ENCODE measurements at places on chromosomes 1 and 21.

DNA sequence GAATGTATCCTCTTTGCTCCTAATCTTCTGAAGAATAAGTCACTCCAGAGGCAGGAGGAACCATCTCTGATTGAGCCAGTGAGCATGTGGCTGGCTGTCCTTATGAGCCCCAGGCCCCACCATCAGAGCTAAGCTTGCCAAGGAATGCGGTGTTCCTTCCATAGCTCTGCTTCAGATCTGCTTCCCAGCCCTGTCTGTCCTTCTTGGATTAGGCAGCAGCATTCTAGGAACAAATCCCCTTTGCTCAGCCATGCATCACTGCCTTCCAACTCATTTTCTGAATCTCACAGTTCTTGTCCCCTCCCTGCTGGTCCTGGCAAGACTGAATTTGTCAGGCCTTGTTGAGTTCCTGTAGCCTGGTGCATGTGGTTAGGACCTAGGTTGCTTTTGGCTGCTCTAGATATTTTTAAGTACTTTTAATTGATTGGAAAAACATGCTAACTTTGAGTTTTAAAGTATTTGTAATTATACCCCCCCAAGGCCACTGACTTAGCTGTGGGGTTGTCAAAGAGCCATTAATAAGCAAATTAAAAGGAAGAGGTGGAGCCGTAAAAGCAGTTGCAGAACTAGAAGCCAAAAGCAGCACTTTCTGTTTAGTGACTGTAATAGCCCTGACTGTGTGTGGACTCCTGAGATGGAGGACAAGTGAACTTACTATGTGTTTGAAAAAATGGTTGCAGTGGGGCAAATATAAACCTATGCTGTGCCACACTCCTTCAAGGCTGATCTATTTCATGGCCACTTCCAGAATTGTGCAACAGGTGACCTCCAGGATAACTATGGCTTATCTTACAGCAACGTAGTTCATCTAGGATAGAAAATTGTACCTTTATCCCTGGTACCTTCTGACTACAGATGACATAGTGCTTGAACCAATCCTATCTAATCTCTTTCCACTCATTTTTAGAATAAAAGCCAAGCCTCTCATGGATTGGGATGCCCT, 61.3 kb upstream of the BACH1 start:
- DNase-seq = no peak

GRCh38 chr1:233121947-233122559, 171.6 kb downstream of the NTPCR start:
- no peak for DNase-seq

- DNase-seq = no peak
These were observed 235.3 kb downstream of the FAF1 start for GRCh38 chr1:50724626-50725286.

GRCh38 chr1:52599236-52599635, 2.9 kb upstream of the GPX7 start:
- DNase-seq = no peak

DNA sequence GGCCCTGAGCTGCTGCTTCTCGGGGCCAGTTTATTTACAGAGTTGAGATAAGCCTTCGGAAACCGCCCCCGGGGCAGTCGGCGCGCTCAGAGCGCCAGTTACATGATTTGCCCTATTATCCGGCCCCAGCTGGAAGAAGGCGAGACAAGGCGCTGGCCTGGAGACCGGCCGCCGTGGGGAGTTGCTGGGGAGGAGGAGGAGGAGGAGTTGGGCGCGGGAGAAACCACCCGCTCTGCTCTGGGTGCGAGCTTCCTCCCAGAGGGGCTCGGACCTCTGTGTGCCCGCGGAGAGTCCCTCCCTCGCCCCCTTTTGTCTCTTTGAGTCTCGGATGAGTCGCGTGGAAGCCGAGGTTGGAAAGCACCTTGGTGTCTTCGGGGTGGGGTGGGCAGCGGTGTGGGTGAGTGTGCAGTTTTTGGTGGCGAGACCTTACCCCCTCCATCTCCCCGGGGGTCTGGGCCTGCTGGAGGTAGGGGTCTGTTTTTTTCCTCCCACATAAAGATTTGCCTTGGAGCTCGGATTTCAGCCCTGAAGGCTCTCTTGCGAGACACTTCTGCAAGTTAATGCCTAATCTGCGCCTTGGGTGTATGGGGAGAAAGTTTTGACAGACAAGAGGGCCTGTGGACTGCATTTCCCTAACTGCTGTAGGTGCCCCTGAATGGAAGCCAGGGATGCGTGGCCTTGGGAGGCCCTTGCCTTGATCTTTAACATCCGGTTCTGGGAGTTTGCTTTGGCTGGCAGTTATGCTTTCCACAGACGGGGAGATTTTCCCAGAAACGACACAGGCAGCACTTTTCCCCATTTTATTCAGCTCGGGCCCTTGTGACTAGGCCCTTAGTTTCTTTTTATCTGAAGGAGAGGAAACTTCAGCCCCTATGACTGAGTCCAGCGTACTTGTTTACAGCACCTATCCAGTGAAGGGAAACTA, 80.0 kb downstream of the NDUFS5 start:
- DNase-seq = peak; percentile 9

DNA sequence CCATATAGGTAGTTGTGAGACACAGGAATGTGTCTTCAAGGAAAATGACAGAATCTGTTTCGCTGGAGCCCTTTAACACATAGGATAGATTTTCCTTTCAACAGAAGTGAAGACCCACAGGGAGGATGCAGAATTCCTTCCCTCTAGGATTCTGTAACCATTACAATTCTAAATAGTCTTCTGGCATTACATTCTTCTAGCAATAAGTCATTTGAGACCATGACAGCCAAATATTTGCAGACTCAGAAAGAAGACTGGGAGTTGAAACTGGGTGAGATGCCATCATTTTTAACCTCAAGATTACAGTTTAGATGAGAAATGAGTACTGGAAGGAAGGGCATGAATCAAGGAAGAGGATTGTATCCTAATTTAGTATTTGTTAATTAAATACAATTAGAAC, 61.6 kb downstream of the ZBTB18 start:
- DNase-seq = no peak

DNA sequence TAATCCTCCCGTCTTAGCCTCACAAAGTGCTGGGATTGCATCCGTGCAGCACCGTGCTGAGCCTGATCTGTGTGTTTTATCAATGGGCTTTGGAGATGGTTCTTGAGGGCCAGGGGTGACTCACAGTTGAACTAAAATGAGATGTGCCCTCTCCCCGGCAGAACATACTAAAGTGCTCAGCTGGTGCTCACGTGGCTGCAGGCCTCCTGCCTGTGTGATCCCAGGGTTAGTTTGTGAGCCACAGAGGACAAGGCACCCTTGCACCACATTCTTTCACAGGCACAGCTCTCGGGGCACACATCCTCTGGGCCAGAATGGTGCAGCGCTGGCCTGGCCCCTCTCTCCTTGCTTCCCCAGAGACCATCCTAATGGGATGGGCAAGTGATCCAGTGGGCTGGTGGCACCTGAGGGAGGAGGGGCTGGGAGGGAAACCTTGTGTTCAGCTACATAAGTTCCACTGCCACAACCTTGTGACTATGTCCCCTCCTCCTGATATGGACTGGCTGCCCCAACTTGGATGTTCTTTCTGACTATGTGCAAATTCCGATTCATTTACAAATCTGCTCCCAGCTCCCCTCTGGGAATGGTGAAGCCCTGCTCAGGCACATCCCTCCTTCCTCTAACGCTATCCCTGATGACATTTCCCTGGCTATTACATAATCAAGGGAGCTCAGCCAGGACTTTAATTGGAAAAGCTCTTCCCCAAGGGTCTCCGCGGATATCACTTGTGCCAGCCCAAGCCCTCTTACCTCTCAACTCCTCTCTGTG, 197.0 kb upstream of the EDN2 start:
- DNase-seq = no peak

GRCh38 chr1:23984417-23985186, 4.5 kb upstream of the SRSF10 start:
- DNase-seq = no peak

- DNase-seq = no peak
These were observed 28.3 kb upstream of the CACYBP start for GRCh38 chr1:174971466-174971865.

DNA sequence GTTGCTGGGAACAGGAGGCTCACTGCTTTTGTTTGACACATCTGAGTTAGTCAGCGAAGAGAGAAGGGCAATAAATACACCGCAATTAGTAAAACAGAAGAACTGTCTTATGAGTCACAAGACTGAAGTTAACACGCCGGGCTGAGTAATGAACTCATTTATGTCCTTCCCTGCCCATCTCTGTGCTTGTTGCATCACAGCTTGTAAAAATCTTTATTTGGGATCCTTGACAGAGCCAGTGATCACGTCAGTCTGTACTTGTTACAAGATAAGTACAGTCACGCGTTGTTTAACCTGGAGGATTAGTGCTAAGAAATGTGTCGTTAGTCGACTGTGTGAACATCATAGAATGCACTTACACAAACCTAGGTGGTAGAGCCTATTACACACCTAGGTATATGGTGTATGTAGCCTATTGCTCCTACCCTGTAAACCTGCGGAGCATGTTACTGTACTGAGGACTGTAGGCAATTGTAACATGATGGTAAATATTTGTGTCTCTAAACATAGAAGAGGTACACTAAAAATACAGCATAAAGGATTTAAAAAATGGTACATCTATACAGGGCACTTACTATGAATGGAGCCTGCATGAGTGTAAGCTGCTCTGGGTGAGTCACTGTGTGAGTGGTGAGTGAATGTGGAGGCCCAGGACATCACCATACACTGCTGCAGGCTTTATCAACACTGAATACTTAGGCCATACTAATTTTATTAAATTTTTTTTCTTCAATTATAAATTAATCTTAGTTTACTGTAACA, 272.2 kb downstream of the TNR start:
- no peak for DNase-seq

- no peak for DNase-seq
These were observed 127.8 kb downstream of the GRIK3 start for GRCh38 chr1:36906555-36906954.

- no peak for DNase-seq
These were observed 431 bp downstream of the MTARC1 start for GRCh38 chr1:220787069-220787619.

DNA sequence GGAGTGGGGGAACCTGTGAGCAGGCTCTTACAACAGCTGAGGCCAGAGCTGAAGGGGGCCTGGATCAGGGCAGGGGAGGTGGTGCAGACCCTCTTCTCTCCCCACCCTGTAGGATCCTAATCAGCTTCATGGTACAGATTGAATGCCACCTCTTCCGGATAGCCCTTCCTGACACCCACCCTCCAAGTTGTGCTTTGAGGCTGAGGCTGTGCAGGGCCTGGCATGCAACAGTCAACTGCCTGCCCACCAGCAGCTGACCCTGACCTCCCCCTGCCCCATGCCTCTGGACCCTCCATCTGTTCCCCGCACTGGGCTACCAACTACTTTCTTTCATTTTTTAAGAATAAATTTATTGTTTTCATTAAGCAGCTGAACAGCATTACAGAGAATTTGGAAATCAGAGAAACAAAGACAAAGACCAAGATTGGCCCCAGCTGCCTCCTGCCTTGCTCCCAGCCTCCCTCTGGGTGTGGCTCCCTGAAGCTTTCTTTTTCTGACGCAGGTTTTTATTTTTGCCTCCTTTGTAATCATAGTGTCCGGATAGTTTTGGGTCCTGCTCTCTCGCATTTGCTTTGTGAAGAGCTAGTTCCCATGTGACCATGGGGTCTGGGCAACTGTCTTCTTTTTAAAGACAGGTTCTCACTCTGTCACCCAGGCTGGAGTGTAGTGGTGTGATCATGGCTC, 12.8 kb downstream of the ZNF362 start:
- no peak for DNase-seq

DNA sequence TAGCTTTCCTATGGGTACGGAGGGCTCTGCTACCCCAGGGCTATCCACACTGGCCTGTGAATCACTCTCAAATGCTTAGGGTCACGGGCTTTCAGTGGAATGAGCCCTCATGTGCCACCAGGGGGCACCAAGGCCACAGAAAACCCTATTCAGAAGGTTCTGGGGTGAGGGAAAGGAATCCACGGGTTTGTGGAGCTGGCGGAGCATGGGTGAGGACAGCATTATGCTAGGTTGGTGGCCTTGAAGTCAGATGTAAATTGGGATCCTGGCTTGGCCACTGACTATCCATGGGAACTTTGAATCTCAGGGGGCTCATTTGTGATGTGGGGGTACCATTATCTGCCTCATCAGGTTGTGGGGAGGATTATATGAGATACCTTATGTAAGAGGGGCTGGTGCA, 5.1 kb upstream of the LAMTOR5 start:
- DNase-seq = peak; percentile 41

GRCh38 chr1:93729502-93729901, 47.9 kb upstream of the BCAR3 start:
- no peak for DNase-seq

DNA sequence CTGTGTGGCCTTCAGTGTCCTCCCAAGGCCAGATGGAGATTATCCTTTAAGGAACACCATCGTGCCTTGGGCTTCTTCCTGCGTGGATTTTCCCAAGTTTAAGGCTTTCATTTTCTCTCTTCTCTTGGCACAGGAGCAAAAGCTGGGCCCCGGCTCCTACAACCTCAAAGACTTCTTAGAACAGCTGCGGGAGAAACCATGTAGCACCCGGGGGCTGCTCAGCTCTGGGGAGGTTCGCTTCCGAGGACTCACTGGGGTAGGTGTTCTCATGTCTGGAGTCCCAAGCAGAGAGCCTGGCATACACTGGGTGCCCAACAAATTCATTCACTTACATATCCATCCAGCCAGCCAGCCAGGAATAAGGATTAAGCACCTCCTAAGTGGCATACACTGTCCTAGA, 6.6 kb upstream of the TTC22 start:
- no peak for DNase-seq

DNA sequence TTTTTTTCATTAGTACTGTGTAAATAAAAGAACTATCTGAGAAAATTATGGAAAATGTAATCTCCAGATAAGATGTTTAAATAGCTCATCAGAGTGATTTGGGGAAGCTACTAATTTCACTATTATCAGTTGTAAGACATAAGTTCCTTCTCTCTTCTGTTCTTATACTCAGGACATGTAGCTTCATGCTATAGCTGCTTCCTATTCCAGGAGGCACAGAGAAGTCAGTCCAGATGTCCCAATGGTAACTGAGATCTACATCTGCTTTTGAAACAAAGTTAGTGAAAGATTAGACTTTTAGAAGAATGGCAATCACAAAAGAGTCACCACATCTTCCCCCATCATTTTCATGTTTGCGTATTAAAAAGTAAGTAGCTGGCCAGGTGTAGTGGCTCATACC, 5.6 kb downstream of the MAP3K21 start:
- DNase-seq = no peak
